Right atrium auricular region (tissue), 2 donors: ENCODE measurements at places on chromosomes 5 and 9. TPM values are rescaled to one million over a fixed set of nuclear protein-coding genes. Genes with fewer than 3 reads are reported as not detected.

DNA sequence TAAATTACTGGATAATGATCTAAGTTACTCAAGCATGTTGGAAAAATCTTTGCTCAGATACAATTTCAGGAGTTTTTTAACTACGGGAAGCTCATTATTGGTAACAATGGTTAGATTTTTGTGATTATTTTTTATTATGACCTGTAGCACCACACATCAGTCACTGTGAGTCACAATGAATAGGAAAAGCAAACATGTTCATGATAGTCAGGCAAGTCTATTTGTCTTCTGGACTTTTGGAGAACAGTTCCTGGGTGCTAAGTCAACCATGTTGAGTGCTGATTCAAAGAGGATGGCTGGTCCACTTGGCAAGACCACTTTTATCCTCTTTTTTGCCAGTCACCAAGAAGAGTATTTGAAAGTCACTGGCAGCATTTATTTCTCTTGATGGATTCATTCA is 403.2 kb downstream of the KIF4B start:
- no peak overlapping the region for H3K4me3 ChIP-seq
- no peaks in the 10 kb centered on the region for H3K4me1 ChIP-seq
- no peak for DNase-seq
- H3K36me3 ChIP-seq: no peaks in the 10 kb centered on the region
- H3K27me3 ChIP-seq: no peaks in the 10 kb centered on the region
- H3K27ac ChIP-seq: no peak overlapping the region

DNA sequence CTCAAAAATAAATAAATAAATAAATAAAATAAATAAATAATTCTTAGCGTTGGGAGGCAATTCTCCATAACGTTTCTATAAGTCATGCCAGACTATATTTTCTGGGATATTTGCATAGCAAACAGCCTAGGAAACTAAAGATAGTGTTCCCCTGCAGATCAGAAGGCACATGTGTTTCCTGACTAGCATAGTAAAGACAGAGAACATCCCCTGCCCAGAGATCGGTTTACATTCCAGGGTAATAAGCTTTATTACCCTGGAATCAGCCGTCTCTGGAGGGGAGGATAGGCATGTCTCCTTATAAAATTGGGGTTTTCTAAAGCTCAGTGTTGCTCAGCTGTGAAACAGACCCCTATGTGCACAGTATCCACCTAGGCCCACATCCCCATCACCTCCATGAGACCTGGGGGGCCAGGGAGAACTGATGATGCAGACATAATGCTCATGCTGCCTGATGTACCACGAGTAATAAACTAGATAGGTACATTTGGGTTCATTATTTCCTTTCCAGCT is 36.9 kb upstream of the IFNK start:
- H3K27me3 ChIP-seq: no peaks in the 10 kb centered on the region
- H3K36me3 ChIP-seq: no peaks in the 10 kb centered on the region
- no peaks in the 10 kb centered on the region for H3K4me1 ChIP-seq
- no peak overlapping the region for H3K4me3 ChIP-seq
- DNase-seq: no peak
- H3K27ac ChIP-seq: no peak overlapping the region

- H3K27ac ChIP-seq: peak overlapping the region; percentile 65
- H3K4me3 ChIP-seq: no peak overlapping the region
- H3K4me1 ChIP-seq: no peaks in the 10 kb centered on the region
Measured at GRCh38 chr5:115850744-115851416, 9.1 kb downstream of the AP3S1 start.

- DNase-seq: no peak
- H3K27me3 ChIP-seq: no peaks in the 10 kb centered on the region
- H3K27ac ChIP-seq: no peak overlapping the region
- H3K4me1 ChIP-seq: no peaks in the 10 kb centered on the region
Measured at GRCh38 chr5:54632131-54632701, 114.7 kb downstream of the SNX18 start.

- no peak overlapping the region for H3K27ac ChIP-seq
- H3K27me3 ChIP-seq: no peaks in the 10 kb centered on the region
- DNase-seq: no peak
- H3K36me3 ChIP-seq: no peaks in the 10 kb centered on the region
- no peak overlapping the region for H3K4me3 ChIP-seq
Measured at GRCh38 chr5:91160714-91161285, 222.3 kb downstream of the ARRDC3 start.

DNA sequence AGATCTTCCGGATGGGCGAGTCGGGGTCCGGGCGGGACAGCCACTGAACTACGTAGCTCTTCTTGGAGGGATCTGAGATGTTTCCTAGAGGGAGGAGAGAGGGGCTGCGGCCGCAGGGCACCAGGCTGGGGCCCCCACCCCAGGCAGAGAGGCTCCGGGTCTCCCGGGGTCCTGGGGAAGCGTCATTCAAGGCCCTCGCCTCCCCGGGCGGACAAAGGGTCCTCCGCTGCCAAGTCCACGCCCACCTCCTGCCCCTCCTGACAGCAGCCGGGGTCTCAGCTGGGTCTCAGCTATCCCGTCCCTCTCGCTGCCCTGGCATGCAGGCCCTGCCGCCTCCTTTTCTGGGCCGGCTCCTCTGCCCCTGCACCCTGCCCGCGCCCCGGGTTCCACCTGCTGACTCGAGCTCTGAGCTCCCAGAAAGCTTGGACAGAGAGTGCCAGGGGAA is 61.5 kb downstream of the ZNF354C start:
- H3K4me1 ChIP-seq: no peaks in the 10 kb centered on the region
- H3K27ac ChIP-seq: no peak overlapping the region
- no peak overlapping the region for H3K4me3 ChIP-seq
- DNase-seq: peak; percentile 43

GRCh38 chr5:62473209-62473608 is 60.6 kb downstream of the IPO11 start:
- no peaks in the 10 kb centered on the region for H3K4me1 ChIP-seq
- no peak overlapping the region for H3K4me3 ChIP-seq
- no peaks in the 10 kb centered on the region for H3K36me3 ChIP-seq
- DNase-seq: no peak
- no peaks in the 10 kb centered on the region for H3K27me3 ChIP-seq

DNA sequence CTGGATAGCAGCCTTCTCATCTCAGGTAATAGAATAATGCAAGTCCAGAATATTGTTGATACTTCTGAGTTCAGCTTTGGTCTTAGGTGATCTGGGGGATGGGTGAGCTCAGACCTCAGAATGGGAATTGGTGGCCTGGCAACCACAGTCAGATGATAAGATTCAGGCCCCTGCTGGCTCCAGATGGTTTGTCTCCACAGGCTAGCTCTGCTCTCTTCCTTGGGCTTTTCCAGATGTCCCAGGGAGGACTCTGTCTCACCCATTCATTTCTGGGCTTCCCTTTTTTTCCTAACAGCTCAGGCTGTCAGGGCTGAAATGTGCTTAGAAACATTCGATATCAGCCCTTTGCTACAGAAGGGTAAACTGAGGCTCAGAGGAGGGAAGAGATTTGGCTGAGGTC is 17.6 kb upstream of the TNFSF15 start:
- DNase-seq: no peak
- H3K27ac ChIP-seq: no peak overlapping the region
- no peak overlapping the region for H3K4me3 ChIP-seq
- no peaks in the 10 kb centered on the region for H3K4me1 ChIP-seq

DNA sequence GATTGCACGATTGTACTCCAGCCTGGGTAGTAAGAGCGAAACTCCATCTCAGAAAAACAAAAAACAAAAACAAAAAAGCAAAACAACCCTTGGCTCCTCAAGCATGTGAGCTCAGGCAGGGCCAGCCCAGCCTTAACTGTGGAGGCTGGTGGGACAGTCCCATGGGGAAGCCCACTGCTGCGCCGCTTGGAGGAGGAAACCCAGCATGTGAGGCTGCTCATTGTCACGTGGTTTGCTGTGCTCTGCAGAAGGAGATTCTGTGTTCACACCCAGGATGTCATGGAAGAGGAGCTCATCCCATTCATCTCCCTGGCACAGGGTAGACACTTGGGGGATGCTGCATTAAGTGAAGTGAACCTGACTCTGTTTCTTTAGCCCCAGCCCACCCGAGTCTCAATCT is 4.0 kb downstream of the ZBED3 start:
- H3K4me1 ChIP-seq: no peaks in the 10 kb centered on the region
- H3K27me3 ChIP-seq: no peaks in the 10 kb centered on the region
- no peak for DNase-seq
- no peak overlapping the region for H3K27ac ChIP-seq

DNA sequence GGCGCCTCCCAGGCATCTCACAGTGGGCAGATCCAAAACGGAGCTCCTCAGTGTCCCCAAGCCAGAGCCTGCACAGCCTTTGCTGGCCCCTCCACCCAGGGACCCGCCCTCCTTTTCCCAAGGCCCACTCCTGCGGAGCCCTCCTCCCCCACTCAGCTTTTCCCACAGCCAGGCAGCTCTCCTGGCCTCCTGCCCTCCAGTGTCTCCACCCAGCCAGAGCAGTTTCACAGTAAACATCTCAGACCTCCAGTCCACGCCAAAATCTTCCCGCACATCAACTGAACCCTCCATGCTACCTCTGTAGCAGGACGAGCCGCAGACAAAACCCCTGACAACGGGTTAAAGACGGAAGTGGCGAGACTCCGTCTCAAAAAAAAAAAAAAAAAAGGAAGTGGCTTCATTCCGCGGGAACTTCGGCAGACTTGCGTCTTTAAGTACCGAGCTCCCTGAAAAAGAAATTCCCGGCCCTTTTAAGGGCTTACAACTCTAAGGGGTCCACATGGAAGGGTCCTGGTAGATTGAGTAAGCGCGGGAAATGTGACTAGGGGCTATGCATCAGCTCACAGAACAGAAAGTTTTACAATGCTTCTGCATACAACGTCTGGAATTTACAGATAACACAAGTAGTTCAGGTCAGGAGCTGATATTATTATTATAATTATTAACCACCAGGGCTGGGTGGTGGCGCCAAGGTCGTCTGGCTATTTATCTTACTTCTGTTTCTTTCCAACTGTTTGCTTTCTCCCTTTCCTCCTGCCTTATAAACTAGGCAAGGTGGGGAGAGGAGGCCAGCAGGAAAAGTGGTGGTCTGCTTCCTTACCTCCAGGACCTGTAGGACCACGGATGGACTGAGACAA is 11.4 kb upstream of the GRIN1 start:
- DNase-seq: no peak
- H3K27ac ChIP-seq: peak overlapping the region; percentile 45
- no peaks in the 10 kb centered on the region for H3K4me1 ChIP-seq
- H3K36me3 ChIP-seq: no peaks in the 10 kb centered on the region
- peak overlapping the region; percentile 12 for H3K4me3 ChIP-seq

GRCh38 chr5:113330533-113331208 is 104.1 kb downstream of the TSSK1B start:
- H3K27ac ChIP-seq: peak overlapping the region; percentile 17
- H3K4me3 ChIP-seq: no peak overlapping the region
- DNase-seq: no peak
- no peaks in the 10 kb centered on the region for H3K27me3 ChIP-seq
- no peaks in the 10 kb centered on the region for H3K36me3 ChIP-seq
- peaks cover 10% of the 10 kb centered on the region for H3K4me1 ChIP-seq

DNA sequence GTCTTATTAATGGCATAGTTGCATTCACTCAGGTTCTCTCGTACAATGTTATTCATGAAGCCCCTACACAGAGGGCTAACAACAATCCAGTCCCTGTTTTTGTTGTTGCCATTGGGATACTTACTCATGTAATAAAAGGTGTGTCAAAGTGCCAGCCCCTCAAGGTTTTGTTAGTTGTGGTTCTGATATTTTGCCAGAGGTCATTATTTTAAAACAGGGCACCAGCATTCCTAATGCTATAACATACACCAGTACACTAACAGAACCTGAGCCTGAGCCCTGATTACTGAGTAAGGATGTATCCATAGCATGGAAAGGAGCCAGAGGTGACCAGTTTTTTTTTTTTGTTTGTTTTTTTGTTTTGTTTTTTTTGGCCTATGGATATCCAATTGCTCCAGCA is 50.2 kb downstream of the SMC2 start:
- H3K36me3 ChIP-seq: no peaks in the 10 kb centered on the region
- H3K4me3 ChIP-seq: no peak overlapping the region
- H3K27me3 ChIP-seq: no peaks in the 10 kb centered on the region

GRCh38 chr5:59807806-59808205 is 85.7 kb downstream of the PDE4D start:
- H3K4me1 ChIP-seq: no peaks in the 10 kb centered on the region
- H3K4me3 ChIP-seq: no peak overlapping the region
- no peak overlapping the region for H3K27ac ChIP-seq
- no peaks in the 10 kb centered on the region for H3K36me3 ChIP-seq
- no peak for DNase-seq
- H3K27me3 ChIP-seq: no peaks in the 10 kb centered on the region

- H3K4me3 ChIP-seq: no peak overlapping the region
- no peak overlapping the region for H3K27ac ChIP-seq
- peaks cover 71% of the 10 kb centered on the region for H3K27me3 ChIP-seq
- DNase-seq: no peak
- H3K4me1 ChIP-seq: peaks cover 34% of the 10 kb centered on the region
Measured at GRCh38 chr5:88671106-88671504, 211.9 kb downstream of the MEF2C start.

- no peaks in the 10 kb centered on the region for H3K4me1 ChIP-seq
- no peaks in the 10 kb centered on the region for H3K36me3 ChIP-seq
- H3K27ac ChIP-seq: no peak overlapping the region
- no peaks in the 10 kb centered on the region for H3K27me3 ChIP-seq
- DNase-seq: no peak
Measured at GRCh38 chr5:36378551-36378950, 76.8 kb upstream of the RANBP3L start.

GRCh38 chr9:33778700-33779351 is 16.5 kb upstream of the PRSS3 start:
- H3K27ac ChIP-seq: no peak overlapping the region
- no peaks in the 10 kb centered on the region for H3K27me3 ChIP-seq
- H3K36me3 ChIP-seq: no peaks in the 10 kb centered on the region
- H3K4me3 ChIP-seq: no peak overlapping the region
- DNase-seq: no peak
- H3K4me1 ChIP-seq: no peaks in the 10 kb centered on the region

GRCh38 chr5:177470759-177471536 is 2.5 kb downstream of the DBN1 start:
- H3K27ac ChIP-seq: peak overlapping the region; percentile 84
- H3K4me1 ChIP-seq: no peaks in the 10 kb centered on the region
- H3K27me3 ChIP-seq: no peaks in the 10 kb centered on the region
- peaks cover 22% of the 10 kb centered on the region for H3K36me3 ChIP-seq

DNA sequence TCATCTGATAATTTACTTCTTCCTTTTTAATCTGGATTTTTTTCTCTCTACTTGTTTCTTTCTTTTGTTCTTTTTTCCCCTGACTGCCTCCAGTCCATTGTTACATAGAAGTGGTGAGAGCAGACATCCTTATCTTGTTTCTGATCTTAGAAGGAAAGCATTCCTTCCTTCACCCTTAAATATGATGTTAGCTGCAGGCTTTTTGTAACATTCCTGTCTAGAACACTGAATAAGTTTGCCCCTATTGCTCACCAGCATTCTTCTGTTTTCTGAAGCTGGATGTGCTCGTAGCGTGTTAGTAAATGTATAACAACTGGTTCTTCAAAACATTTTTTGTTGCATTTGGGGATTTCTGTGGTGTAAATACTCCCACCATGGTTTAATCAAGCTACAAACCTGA is 136.7 kb upstream of the NFIL3 start:
- no peak for DNase-seq
- no peak overlapping the region for H3K27ac ChIP-seq
- no peaks in the 10 kb centered on the region for H3K27me3 ChIP-seq
- H3K4me1 ChIP-seq: no peaks in the 10 kb centered on the region
- no peaks in the 10 kb centered on the region for H3K36me3 ChIP-seq

Gene SPINK4
- not detected for total RNA-seq

Gene UNC5A
- total RNA-seq: not detected

Gene PROB1
- 15.8 TPM for total RNA-seq

Gene DBH
- total RNA-seq: not detected

Gene SLIT3
- 66.1 TPM for total RNA-seq

Gene PGM5
- total RNA-seq: 281 TPM

Gene SPATA31C2
- not detected for total RNA-seq

Gene GGTA1
- total RNA-seq: 15.2 TPM
